ENCODE measurements at places on chromosomes 7 and 10.

- no peak for DNase-seq
Observed at GRCh38 chr10:14409856-14410458, 79.2 kb upstream of the FRMD4A start.

GRCh38 chr10:63636812-63637211 is 115.6 kb downstream of the REEP3 start:
- DNase-seq = no peak

DNA sequence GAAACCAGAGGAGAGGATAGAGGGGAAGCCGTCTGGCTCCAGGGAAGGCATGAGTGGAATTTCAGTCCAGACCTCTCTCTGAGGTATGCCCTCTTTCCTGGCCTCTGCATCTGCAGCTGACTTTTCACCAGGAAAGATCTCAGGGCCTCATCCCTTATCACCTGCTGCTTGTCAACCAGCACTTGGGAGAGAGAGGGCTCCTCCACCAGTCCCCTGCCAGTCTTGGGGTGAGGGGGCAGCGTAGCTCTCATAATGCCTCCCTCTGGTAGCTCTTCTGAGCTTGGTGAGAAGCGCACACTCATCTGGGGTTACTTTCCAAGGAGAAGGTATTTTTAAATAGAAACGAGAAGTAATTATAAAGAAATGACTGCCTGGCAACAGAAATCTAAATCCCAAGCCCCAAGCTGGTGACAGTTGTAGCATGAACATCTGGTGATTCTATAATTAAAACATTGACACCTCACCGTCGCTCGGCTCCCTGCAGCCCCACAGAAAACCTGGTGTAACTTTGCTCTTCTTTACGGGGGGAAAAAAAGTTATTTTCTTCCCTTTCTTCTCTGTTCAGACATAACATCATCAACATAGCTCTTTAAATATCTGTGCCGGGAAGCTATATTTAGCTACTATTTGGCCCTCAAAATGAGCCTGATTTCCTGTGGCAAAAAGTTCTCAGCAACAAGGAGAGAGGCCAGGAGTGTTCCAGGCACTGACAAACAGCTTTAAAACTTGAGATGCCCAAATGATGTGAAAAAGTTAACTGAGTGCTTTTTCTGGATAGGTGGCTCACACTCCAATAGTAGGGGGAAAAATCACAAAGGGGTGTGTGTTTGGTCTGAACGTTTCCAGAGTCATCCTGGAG is 26.9 kb downstream of the HIP1 start:
- DNase-seq = no peak

- DNase-seq = no peak
Observed at GRCh38 chr7:20301311-20301939, 29.3 kb upstream of the ITGB8 start.

DNA sequence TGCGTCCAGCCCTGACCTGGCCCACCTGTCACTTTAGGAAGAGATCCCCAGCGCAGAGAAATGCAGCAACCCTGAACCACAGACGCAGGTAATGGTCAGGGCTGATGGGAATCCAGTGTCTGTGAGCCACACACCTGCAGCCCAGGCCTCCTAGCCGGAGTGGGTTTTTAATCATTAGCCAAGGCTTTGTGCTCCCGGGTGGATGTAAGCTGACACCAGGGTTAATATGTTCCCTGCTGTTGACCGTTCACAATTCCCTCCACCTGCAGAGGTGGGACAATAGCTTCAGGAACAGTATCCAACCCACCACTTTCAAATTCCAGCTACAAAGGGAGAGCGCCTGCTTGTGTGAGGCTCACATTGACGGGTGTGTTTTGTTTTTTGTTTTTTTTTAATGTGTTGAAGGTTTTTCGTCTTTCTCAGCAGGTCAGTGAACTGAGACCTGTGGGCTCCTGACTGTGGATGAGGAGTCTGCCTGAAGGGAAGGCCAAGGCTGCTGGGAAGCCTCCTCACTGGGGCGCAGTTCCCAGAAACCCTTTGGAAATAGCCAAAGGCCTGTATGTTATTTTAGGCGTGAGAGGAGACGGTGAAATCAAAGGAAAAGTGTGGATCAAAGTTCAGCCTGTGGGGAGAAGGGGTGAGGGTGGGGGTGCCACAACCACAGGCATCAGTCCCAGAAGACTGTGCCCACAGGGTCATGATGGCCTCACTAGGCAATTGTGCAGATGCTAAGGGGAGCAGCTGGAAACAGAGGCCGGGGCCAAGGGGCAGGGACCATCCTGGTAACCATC is 111.1 kb downstream of the TNS3 start:
- no peak for DNase-seq

DNA sequence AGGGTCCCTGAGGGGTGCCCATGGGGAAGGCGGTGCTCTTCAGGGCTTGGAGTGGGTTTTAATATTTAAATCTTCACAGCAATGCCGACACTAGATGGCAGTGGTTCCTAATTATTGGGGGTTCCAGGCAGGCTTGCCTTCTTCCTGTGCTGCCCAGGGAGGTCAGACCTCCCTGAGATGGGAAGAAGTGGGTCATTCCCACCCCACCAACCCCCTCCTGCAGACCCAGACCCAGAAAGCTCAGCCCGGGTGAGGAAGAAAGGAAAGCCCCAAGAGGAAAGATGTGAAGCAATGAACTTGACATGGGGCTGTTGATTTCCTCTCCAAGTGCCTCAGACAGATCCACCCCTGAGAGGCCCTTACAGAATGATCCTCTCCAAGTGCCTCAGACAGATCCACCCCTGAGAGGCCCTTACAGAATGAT is 85.1 kb upstream of the LANCL2 start:
- DNase-seq = no peak

DNA sequence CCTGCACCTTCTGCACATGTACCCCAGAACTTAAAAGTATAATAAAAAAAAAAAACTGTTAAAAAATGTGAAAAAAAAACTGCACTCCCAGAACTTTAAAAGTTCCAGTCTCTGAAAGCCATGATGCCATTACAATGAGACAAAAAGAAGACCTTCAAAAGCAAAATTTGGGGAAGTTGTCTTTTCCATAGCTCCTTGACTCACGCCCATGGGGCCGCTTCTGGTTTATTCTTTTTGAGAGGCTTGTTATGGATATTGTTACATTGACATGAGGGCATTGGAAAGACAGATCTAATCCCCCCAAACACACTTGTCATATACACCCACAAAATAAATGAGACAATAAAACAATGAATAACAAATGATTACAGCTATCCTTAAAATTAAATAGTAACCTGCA is 798 bp downstream of the BLNK start:
- DNase-seq = no peak

DNA sequence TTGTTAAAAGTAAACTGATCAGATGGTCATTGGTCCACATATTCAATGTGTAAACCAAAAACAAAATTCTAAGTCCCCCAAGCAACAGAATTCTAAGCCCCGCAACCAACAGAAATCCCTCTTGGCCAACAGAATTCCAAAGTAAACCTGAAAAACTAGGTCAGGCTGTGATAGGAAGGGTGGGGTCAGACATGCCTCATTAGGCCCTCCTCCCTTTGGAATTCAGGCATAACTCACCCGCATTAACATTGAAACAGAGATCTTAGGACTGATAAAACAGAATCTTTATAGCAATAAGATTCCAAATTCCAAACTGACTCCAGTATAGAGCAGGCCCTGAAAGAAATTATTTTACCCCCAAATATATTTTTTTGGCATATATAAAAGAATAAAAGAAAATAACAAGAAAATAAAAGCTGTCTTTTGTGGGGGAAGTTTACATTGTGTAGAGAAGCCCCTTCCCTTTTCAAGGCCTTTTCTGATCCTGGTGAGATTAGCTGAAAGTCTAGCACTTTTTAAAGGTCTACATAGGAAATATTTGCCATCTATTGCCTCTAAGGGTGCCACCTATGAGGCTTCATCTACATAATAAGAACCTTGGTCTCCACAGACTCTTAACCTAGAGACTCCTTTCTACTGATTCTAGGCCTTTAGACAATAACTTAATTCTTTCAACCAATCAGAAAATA is 30.5 kb downstream of the GNAT3 start:
- no peak for DNase-seq

- no peak for DNase-seq
Observed at GRCh38 chr10:112383325-112383724, 9.4 kb downstream of the ACSL5 start.

DNA sequence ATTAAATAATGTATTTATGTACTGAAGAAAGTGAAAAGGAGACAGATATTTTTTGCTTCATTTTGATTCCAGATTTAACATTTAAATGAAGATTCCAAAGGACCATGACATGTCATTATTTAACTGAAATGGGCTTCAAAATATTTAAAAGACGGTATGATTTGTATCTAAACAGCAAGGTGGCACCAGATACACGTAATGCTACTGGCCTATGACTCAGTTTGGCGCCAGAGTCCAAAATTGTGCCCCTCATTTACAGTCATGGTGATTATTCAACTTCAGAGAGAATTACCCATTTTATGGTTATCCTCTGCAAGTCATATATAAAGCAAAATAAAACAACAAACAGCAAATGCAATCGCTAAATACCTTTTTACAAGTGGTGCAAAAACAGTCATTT is 94.5 kb downstream of the ETV1 start:
- no peak for DNase-seq

DNA sequence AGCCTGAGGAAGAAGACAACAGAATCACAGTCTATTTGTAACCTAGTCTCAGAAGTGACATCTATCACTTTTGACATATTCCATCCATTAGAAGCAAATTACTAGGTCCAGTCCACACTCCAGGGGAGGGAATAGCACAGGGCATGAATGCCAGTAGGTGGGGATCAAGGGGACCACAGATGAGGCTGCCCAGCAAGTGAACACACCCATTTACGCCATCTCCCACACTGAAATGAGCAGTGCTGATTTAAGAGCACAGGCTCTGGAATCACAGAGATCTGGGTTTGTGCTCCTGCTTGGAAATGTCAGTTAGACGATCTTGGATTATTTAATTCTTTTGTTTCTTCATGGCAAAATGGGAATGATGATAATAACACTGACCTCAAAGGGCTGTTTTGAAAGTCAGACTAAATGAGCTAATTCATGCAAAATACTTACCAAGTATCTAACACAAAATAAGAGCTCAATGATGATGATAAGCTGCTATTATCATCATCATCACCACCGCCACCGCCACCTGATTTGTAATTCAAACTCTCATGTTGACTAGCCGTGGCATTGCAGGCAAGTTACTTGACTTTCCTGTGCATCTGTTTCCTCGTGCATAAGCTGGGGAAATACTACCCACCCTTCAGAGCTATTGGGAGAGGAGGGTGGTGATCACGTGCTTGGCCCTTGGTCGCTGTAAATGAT is 138.9 kb upstream of the KLF14 start:
- DNase-seq = no peak

DNA sequence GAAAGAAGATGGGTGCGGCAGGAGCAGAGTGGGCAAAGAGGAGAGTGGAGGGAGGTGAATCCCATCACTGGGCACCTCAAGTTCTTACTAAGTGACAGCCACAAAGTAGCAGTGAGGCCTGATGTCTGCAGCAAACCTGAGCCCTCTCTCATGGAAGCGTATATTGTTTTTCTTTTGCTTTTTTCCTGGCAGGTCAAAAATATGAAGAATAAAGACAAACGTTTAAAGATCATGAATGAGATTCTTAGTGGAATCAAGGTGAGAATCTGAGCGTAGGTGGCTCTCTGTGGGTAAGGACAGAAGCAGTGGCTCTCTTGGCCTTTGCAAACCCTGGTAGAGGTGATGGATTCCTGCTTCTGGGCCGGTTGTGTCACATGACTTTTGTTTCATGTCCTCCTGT is 22.8 kb downstream of the ABCC2 start:
- DNase-seq = no peak

DNA sequence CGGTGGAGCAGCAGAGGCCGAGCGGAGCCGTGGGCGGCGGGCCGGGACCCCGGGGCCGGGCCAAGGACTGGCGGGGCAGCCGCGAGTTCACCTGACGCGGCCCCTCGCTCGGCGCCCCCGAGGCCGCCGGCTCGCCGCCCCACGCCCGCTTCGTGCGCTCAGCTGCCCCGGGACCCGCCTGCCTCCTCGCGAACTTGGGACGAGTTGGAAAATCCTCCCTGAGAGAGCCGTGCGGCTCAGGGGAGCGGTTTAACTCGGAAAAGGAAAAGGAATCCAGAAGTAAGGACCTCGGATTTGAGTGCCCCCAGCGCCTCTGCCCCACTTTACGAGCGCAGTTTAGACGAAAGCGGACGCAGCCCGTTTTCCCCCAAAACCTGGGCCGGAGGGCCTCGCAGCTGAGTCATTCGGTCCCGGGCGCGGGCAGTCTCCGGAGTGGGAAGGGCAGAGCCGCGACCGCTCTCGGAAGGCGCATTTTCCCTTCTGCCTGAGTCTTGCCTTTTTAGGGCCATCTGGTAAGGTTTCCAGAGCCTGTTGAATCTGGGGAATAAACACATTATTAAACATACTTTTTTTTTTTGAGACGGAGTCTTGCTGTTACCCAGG is 744 bp downstream of the CREM start:
- DNase-seq = peak; percentile 43

GRCh38 chr10:123689880-123690279 is 23.7 kb downstream of the GPR26 start:
- DNase-seq = no peak

DNA sequence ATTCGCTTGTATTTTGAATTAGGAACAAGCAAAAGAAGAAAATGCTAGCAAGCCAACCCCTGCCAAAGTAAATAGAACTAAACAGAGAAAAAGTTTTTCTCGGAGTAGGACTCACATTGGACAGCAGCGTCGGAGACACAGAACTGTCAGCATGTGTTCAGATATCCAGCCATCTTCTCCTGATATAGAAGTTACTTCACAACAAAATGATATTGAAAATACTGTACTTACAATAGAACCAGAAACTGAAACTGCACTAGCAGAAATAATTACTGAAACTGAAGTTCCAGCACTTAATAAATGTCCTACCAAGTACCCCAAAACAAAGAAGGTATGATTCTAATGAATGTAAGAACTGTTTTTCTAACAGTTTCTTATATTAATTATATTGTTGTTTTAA is 87.9 kb downstream of the KMT2E start:
- DNase-seq = no peak

All from GOT3 (cell line).